AG04450 (cell line): ENCODE measurements at places on chromosomes 2 and 18.

DNA sequence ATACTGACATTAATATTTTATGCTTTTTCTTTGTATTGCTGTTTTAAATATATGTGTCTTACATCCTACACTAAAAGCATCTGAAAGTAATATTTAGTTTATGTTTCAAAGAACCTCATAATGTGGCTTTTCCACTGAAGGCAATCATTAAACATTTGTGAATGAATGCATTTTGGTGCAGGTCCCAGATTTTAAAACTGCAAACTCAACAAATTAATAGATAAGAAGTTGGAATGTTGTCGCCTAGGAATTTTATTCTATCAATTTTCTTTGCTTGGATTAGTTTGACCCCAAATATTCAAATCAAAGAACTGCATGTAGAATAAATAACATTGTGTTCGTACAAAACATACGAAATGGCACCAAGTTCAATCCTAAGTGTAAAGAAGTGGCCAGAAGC is 44.7 kb downstream of the ATF2 start:
- DNase-seq, result no peak

DNA sequence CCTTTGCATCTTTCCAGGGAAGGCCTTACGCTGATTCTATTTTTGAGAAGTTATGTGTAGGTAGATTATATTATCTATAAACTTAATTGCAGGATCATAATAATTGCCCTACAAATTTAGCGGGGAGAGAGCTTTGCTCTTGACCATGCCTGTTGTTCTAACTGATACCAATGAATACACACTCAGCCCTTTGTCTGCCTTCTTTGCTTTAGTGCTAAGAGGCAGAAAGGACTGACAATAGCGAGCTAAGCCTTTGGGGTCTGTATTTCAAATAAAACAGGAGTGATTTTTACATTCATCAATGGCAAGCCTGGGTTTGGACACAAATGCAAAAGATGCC is 115.3 kb upstream of the STON1 start:
- DNase-seq, result no peak

- no peak for DNase-seq
Observed at GRCh38 chr2:109299536-109299935, 170.5 kb downstream of the SH3RF3 start.

DNA sequence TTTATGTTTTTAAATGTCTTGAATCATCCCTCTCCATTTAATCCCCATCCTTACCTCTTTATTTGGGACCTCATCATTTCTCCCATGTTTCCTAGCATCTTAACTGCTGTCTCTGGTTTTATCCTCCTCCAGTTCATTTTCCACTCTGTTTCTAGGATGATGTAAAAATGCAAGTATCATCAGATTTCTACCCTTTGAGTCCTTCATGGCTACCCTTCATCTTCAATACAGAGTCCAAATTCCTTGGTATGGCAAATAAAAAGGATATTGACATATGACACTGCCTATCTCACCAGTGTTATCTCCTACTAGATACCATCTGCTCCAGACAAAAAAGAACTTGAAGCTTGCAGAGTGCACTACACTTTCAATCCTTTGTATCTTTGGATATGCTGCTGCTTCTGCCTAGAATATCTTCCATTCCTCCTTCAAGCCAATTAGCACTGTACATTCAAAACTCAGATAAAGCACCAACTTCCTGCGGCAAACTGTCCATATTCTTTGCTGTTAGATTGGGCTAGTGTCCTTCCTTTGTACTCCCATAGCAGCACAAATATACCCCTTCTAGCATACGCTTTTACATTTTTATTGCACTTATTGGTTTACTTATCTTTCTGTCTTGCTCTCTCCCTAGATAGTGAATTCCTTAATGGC is 24.6 kb upstream of the TLK1 start:
- no peak for DNase-seq

DNA sequence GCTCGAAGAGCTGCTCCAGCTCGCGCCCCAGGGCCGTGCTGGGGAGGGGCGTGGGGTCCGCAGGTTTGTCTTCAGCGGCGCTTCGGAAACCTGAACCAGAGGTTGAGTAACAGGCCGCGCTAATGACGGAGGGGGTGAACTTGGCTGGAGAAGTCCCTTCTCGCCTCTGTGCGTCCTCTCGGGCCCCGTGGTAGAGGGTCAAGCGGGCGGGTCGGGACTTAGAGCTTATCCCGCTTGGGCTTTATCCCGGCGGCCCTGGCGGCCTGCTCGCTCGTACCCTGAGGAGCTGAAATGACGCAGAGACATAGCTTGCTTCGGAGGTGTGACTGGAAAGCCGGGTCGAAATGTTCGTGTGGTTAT is 479 bp downstream of the RNMT start:
- DNase-seq, result no peak
